Fibroblast of skin of scalp (primary cell): ENCODE measurements at places on chromosomes 2 and 18.

DNA sequence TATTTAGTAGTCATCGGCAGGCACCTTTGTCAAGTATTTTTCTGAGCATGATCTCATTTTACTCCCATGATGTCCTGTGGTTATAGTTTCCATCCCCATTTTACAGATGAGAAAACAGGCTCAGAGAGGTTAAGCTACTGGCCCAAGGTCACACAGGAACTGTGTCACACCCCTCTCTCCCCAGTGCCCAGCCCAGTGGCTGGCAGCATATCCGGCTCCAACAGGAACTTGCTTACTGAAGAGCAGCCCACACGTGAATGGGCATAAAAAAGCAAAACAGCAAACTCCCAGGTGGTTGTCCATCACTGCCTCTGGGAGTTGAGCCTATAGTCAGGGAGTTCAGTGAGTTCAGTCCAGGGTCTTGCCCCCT, 8.3 kb upstream of the KLF11 start:
- no peak for DNase-seq

DNA sequence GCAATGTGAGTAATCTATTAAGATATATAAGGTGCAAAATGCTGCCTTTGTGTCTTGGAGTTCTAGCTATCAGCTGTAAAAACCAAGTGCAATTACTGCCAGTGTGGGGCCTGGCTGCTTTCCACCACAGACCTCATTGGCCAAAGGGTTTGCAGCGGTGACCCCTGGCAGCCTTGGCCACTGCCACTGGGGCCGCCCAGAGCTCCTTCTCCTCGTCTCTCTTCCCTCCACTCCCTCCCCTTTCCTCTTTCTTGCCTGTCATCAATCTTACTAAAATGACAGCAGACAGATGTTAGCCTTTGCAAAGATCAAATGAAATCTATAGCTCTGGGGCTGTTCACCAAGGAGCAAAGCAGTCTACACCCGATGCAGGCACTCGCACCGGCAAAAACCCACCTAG, 986.3 kb downstream of the BCL11A start:
- DNase-seq: no peak

- peak; percentile 89 for DNase-seq
These were observed 873 bp upstream of the SH3RF3 start for GRCh38 chr2:109128048-109128615.

DNA sequence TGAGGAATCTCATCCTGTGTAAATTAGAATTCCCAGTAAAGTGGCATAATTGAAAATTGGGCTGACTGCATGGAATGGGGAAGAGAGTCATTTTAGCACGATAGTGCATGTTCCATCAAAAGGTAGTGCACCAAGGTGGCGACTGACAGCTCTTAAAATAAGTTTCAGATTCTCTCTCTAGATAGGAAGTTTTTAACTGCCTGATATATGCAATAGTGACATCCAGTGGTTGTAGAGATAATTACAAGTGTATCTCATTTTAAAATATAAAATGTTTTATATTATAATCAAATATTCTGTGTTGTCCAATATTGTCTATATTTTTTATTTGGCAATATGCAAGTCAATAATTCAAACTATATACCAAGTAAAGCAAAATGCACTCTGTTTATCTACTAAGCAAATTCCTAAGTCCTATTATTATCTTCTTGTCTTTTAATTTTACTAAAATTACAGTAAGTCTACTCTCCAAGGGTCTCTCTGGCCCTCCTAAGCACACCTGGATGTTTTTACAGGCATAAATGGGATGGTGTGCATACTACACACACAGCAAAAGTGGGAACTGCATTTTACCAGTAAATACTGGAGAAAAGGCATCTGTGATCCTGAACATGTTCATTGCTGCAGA, 397.7 kb upstream of the HNRNPA3 start:
- DNase-seq: peak; percentile 39

GRCh38 chr18:57644540-57644939, 22.9 kb upstream of the NARS1 start:
- no peak for DNase-seq

GRCh38 chr2:72815655-72816278, 10.1 kb downstream of the EXOC6B start:
- DNase-seq: peak; percentile 34

GRCh38 chr2:12338946-12339697, 377.6 kb upstream of the TRIB2 start:
- DNase-seq: no peak

GRCh38 chr2:168244318-168244717, 3.1 kb downstream of the STK39 start:
- DNase-seq: no peak

- DNase-seq: no peak
These were observed 52.6 kb downstream of the ITGB1BP1 start for GRCh38 chr2:9370746-9371145.

GRCh38 chr18:33577685-33578517, at the start of gene ASXL3:
Gene ASXL3, plus strand, starts transcription at chr18:33578219. Its CDS starts 413 bp downstream, at chr18:33578632.
- peak; percentile 40 for DNase-seq

DNA sequence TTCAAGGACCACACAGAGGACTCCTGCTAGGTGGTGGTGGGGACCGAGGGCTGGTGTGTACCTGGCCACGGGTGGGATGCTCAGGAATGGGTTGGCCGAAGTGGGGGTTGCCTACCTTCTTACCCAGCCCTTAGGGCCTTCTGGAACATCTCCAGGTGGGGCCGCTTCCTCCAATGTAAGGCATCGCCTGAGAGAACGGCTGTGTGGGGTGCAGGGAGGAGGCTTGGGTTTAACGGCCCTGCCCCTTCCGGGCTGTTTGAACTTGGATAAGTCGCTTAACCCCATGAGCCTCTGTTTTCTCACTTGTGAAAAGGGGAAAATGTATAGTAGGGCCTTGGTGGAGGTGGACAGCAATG, 35.0 kb downstream of the EMILIN2 start:
- DNase-seq: no peak

GRCh38 chr2:71423817-71424420, 29.4 kb upstream of the DYSF start:
- DNase-seq: no peak

GRCh38 chr2:209074711-209075110, 349.1 kb upstream of the MAP2 start:
- no peak for DNase-seq

- no peak for DNase-seq
These were observed 30.4 kb upstream of the MAPRE3 start for GRCh38 chr2:26940001-26940400.

GRCh38 chr2:237320801-237321560, 93.0 kb downstream of the COL6A3 start:
- DNase-seq: peak; percentile 33
